Stimulated activated CD8-positive, alpha-beta memory T cell treated with anti-CD3 and anti-CD28 coated beads, Interleukin-7, amount 100 ng/mL, for 24 hours (primary cell): ENCODE measurements at places on chromosomes 6 and 20.

DNA sequence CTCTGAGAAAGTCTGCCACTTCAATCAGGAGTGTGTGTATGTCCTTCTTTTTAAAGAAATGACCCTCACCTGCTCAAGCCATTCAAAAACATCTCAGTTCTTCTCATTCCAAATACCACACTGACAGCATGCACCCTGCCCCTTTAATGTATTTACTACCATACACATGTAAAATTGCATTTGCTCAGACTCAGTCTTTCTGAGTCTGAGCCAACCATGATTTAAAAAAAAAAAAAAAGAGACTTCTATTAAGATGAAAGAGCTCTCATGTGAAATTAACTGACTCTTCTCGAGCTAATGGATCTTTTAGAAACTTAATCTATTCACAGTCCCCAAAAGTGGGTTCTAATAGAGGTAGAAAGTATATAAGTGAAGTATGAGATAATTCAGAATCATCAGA, 1.4 kb upstream of the FILIP1 start:
- no peak for DNase-seq

DNA sequence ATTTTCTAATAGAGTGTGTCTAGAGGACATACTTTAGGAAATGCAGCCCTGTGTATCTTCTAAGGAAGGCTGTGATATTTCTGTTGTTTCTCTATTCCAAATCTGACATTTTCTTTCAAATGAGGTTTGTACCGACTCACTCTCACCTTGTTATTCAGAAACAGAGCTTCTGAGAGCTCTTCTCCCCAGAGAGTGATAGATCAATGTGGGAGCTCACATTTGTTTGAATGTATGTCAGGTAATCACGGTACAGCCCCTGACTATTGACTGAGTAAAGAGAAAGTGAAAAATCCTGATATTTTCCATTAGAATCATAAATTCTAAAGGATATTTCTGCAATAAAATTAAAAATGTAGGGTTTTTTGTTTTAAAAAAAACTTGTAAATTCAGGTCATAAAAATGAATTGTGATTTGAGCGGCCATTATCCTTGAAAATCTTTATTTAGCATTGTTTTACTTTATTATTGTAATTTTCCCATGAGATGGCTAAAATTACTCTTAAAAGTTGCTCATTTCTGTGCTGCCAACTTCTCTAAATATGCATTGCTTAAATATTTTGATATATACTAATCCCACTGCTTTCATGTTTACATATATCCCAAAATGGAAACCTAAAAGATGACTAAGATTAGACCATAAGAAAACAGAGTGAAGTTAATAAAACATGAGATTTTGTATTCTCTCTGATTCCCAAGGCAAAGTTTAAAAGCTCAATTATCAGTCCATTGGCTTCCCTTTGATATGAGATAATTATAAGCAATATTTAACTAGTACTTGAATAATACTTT, 1226.8 kb upstream of the CITED2 start:
- DNase-seq, result no peak

GRCh38 chr6:41546475-41546865, 289 bp downstream of the FOXP4 start:
- no peak for DNase-seq

- no peak for DNase-seq
These were observed 68.5 kb upstream of the SRSF6 start for GRCh38 chr20:43389211-43389610.

- DNase-seq, result no peak
These were observed 41.7 kb downstream of the AKIRIN2 start for GRCh38 chr6:87660226-87660911.
